ENCODE measurements at places on chromosomes 4 and X. TPM values are rescaled to one million over a fixed set of nuclear protein-coding genes. Genes with fewer than 3 reads are reported as not detected.

GRCh38 chr4:11632025-11632424 lies 203.3 kb upstream of the HS3ST1 start:
- no peak overlapping the region for H3K4me3 ChIP-seq
- H3K36me3 ChIP-seq: no peaks in the 10 kb centered on the region
- no peak for DNase-seq
- no peak overlapping the region for H3K27ac ChIP-seq
- H3K27me3 ChIP-seq: no peaks in the 10 kb centered on the region
- no peaks in the 10 kb centered on the region for H3K4me1 ChIP-seq

DNA sequence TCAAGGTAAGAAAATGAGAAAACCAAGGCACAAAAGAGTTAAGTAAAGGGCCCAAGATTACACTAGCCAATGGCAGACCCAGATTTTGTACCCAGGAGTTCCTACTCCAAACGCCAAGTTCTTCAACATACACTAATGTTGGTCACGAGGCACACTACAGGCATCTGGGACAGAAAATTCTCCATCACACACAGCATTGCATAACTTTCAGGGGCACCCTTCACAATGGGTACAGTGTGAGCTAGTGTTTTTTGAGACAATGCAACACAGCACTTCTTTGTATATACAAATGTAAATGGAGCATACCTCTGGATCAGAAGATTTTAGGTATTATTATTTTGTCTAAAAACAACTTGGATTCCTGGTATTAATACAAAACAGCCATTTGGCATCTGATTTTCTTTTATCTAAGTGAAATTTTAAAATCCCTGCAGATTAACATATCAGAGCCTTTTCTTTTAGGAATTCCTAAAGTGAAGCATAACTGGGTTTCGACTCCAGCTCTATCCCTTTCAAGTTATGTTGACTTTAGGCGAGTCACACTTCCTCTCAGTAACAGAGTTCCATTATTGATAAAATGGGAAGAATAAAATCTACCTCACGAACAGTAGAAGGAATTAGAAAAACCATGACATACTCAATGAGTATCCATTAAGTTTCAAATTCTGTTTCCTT lies 41.1 kb downstream of the ADGRA3 start:
- H3K27me3 ChIP-seq: no peaks in the 10 kb centered on the region
- no peak overlapping the region for H3K4me3 ChIP-seq
- peaks cover 16% of the 10 kb centered on the region for H3K4me1 ChIP-seq
- no peak for DNase-seq

- H3K36me3 ChIP-seq: no peaks in the 10 kb centered on the region
- no peak overlapping the region for H3K4me3 ChIP-seq
- no peaks in the 10 kb centered on the region for H3K4me1 ChIP-seq
- H3K27ac ChIP-seq: no peak overlapping the region
- DNase-seq: peak; percentile 64
- H3K27me3 ChIP-seq: peaks cover 62% of the 10 kb centered on the region
Measured at GRCh38 chr4:130336585-130337217, 1240.7 kb downstream of the C4orf33 start.

GRCh38 chr4:57318703-57319102 lies 208.5 kb upstream of the IGFBP7 start:
- no peaks in the 10 kb centered on the region for H3K36me3 ChIP-seq
- no peak overlapping the region for H3K27ac ChIP-seq
- no peaks in the 10 kb centered on the region for H3K27me3 ChIP-seq
- H3K4me3 ChIP-seq: no peak overlapping the region
- no peaks in the 10 kb centered on the region for H3K4me1 ChIP-seq

- no peaks in the 10 kb centered on the region for H3K4me1 ChIP-seq
- H3K27ac ChIP-seq: no peak overlapping the region
- DNase-seq: peak; percentile 60
- no peaks in the 10 kb centered on the region for H3K36me3 ChIP-seq
- peaks cover 37% of the 10 kb centered on the region for H3K27me3 ChIP-seq
- H3K4me3 ChIP-seq: no peak overlapping the region
Measured at GRCh38 chr4:80215449-80216052, 18.2 kb downstream of the PRDM8 start.

- DNase-seq: peak; percentile 69
- H3K4me3 ChIP-seq: no peak overlapping the region
- no peaks in the 10 kb centered on the region for H3K4me1 ChIP-seq
- H3K27me3 ChIP-seq: no peaks in the 10 kb centered on the region
- no peaks in the 10 kb centered on the region for H3K36me3 ChIP-seq
Measured at GRCh38 chr4:65007841-65008439, 598.7 kb upstream of the TECRL start.

- no peak overlapping the region for H3K27ac ChIP-seq
- H3K4me1 ChIP-seq: no peaks in the 10 kb centered on the region
Measured at GRCh38 chr4:90246816-90247215, 119.6 kb downstream of the CCSER1 start.

- H3K4me3 ChIP-seq: no peak overlapping the region
- H3K27me3 ChIP-seq: no peaks in the 10 kb centered on the region
- no peaks in the 10 kb centered on the region for H3K4me1 ChIP-seq
- H3K27ac ChIP-seq: no peak overlapping the region
- H3K36me3 ChIP-seq: no peaks in the 10 kb centered on the region
- DNase-seq: no peak
Measured at GRCh38 chr4:187171706-187172339, 448.2 kb upstream of the FAT1 start.

GRCh38 chrX:13254076-13254785 lies 65.6 kb downstream of the ATXN3L start:
- H3K27ac ChIP-seq: no peak overlapping the region
- no peaks in the 10 kb centered on the region for H3K27me3 ChIP-seq
- DNase-seq: peak; percentile 69
- H3K36me3 ChIP-seq: no peaks in the 10 kb centered on the region
- no peaks in the 10 kb centered on the region for H3K4me1 ChIP-seq

DNA sequence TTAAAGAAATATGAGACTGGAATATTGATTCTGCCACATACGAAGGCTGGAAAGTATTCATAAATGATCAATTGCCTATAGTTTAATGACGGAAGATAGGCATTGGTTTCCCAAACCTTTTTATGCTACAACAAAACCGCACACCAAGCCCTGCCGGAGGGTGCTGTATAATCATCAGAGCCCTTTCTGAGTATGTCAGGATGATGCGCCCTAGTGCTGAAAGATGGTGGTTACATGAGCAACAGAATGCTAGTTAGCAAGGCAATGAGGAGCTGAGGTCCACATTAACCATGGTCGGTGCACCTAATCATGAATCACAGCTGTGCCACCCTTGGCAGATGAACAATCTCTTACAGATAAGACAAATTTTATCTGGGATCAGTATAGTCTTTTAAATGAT lies 491.1 kb downstream of the PACRGL start:
- no peaks in the 10 kb centered on the region for H3K36me3 ChIP-seq
- no peaks in the 10 kb centered on the region for H3K27me3 ChIP-seq
- DNase-seq: no peak
- no peak overlapping the region for H3K4me3 ChIP-seq

DNA sequence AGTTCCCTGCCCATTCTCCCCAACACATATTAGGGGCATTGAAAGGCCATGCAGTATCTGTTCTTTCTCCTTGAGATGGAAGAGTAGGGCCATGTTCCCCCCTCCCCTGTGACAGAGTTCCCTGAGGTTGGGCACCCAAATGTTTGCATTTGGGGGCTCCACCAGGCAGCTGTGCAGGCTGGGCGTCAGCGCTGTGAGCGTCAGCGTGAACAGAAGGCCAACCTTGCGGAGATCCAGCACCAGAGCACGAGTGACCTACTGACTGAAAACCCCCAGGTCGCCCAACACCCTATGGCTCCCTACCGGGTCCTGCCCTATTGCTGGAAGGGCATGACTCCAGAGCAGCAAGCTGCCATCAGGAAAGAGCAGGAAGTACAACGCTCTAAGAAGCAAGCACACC lies 3.9 kb downstream of the HSD17B10 start:
- DNase-seq: no peak
- no peak overlapping the region for H3K27ac ChIP-seq
- no peaks in the 10 kb centered on the region for H3K4me1 ChIP-seq

GRCh38 chrX:151796576-151796975 lies 62.0 kb downstream of the CNGA2 start:
- H3K27ac ChIP-seq: no peak overlapping the region
- DNase-seq: no peak
- H3K4me1 ChIP-seq: no peaks in the 10 kb centered on the region
- no peaks in the 10 kb centered on the region for H3K27me3 ChIP-seq
- H3K4me3 ChIP-seq: no peak overlapping the region

DNA sequence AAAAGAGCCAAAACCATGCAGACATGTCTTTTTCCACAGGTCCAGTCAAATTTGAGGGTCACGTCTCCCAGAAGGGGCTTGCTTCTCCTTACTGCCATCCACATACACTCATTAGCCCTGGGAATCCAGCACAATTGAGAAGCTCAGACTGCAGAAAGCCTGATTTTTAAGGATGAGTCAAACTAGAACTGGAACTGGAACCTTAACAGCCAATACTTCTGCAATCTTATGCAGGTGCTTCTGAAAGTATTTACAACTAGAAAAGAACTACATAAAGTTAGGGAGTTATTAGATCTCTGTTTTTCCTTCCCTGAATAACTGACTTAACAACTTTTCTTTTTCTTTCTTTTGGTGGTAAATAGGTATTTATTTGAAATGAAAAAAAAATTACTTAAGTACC lies 86.3 kb downstream of the CDS1 start:
- DNase-seq: no peak
- no peak overlapping the region for H3K4me3 ChIP-seq
- peaks cover 41% of the 10 kb centered on the region for H3K36me3 ChIP-seq
- no peak overlapping the region for H3K27ac ChIP-seq
- H3K27me3 ChIP-seq: no peaks in the 10 kb centered on the region
- no peaks in the 10 kb centered on the region for H3K4me1 ChIP-seq

GRCh38 chr4:94577136-94577535 lies 125.4 kb downstream of the PDLIM5 start:
- peak; percentile 77 for DNase-seq
- peaks cover 44% of the 10 kb centered on the region for H3K36me3 ChIP-seq
- H3K4me3 ChIP-seq: no peak overlapping the region
- H3K27me3 ChIP-seq: no peaks in the 10 kb centered on the region
- H3K4me1 ChIP-seq: peaks cover 39% of the 10 kb centered on the region

DNA sequence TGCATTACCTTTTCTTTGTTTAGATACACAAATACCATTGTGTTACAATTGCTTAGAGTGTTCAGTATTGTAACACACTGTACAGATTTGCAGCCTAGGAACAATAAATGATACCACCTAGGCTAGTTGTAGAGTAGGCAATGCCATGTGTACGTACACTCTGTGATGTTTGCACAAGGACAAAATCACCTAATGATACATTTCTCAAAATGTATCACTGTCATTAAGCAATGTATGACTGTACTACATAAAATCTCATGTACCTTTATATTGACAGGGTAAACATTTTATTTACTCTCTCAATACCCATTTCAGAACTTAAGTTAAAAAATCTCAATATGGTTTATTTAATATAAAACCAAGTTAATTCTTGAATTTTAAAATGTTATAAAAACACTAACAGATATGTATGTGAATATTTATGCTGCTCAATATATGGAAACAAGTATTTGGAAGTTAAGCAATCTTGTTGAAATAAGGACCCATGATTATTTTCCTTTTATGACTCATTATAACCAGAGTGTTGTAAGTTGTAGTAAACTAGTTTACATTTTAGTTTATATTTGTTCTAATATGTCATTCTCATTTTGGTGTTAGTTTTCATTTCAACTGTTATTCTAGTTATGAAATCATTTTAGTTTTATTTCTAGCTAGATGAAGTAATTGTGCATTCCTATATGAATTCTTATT lies 409.2 kb downstream of the TLL1 start:
- H3K4me3 ChIP-seq: no peak overlapping the region
- no peaks in the 10 kb centered on the region for H3K4me1 ChIP-seq
- H3K27me3 ChIP-seq: no peaks in the 10 kb centered on the region
- no peak for DNase-seq

- no peaks in the 10 kb centered on the region for H3K4me1 ChIP-seq
- no peak overlapping the region for H3K27ac ChIP-seq
- no peaks in the 10 kb centered on the region for H3K36me3 ChIP-seq
- peaks cover 7% of the 10 kb centered on the region for H3K27me3 ChIP-seq
- H3K4me3 ChIP-seq: no peak overlapping the region
- no peak for DNase-seq
Measured at GRCh38 chrX:135193740-135194139, 22.5 kb upstream of the CT55 start.

DNA sequence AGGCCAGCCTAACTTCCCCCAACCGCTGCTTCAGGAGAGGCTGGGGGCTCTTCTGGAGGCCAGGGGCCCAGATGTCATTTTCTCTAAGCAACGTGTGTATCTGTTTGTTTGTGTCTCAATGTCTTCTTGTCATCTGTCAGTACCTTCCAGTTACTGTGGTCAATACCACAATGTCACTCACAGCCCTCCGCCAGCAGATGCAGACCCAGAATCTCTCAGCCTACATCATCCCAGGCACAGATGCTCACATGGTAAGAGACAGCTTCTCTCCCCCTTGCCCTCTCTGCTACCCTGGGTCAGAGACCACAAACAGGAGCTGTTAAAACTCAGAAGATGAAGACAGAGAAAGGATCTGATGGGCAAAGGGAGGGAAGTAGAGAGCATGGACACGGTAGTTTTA lies 5.0 kb downstream of the XPNPEP2 start:
- no peaks in the 10 kb centered on the region for H3K4me1 ChIP-seq
- H3K27me3 ChIP-seq: no peaks in the 10 kb centered on the region
- H3K36me3 ChIP-seq: no peaks in the 10 kb centered on the region
- H3K4me3 ChIP-seq: no peak overlapping the region
- no peak for DNase-seq

GRCh38 chr4:140096921-140097320 lies 57.1 kb downstream of the MAML3 start:
- DNase-seq: no peak
- no peaks in the 10 kb centered on the region for H3K27me3 ChIP-seq
- peaks cover 52% of the 10 kb centered on the region for H3K4me1 ChIP-seq
- H3K36me3 ChIP-seq: no peaks in the 10 kb centered on the region
- peak overlapping the region; percentile 48 for H3K27ac ChIP-seq

DNA sequence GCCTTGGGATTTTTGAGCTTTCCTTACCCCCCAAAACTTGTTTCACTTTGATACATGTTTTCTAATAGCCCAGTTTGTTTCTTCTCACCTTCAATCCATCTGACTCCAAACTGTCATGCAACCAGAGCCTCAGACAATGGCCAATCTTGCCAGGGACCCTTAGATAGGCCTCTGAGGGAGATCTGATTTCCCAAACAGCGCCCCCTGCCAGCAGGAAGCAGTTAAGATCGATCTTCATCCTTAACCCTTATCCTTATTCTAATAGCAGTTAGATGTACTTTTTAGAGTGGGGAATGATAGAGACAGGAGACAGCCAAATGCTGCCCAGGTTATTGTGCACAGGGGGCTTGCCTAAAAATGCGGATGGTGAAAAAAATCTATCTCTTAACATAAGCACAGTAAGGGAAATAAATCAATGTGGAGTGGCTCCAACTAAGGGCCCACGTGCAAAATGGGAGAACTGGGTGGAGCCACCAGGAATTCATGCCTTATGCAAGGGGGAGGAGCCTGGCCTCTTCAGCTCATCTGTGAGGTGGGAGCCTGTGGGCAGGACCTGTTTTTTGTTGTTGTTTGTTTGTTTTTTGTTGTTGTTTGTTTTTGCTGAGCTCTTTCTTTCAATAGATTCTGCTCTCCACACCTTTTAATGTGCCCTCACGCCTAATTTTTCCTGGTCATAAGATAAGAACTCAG lies 833.6 kb upstream of the AGA start:
- peaks cover 17% of the 10 kb centered on the region for H3K4me1 ChIP-seq
- DNase-seq: no peak
- H3K36me3 ChIP-seq: no peaks in the 10 kb centered on the region
- no peak overlapping the region for H3K27ac ChIP-seq
- H3K27me3 ChIP-seq: no peaks in the 10 kb centered on the region

Gene CAPN6
- polyA plus RNA-seq: 0.04 TPM

Gene RHOXF1
- 2.0 TPM for polyA plus RNA-seq

Gene SATL1
- polyA plus RNA-seq: 1.1 TPM

Gene HCFC1
- 30.1 TPM for polyA plus RNA-seq

Gene PRKG2
- not detected for polyA plus RNA-seq

Gene AR
- 0.24 TPM for polyA plus RNA-seq

Data from cardiac muscle cell (in vitro differentiated cells and primary cell).